ENCODE measurements at places on chromosomes 12 and 14. TPM values are rescaled to one million over a fixed set of nuclear protein-coding genes. Genes with fewer than 3 reads are reported as not detected.

- peaks cover 25% of the 10 kb centered on the region for H3K36me3 ChIP-seq
- no peaks in the 10 kb centered on the region for H3K27me3 ChIP-seq
- H3K4me3 ChIP-seq, result no peak overlapping the region
- peaks cover 13% of the 10 kb centered on the region for H3K4me1 ChIP-seq
These were observed 9.2 kb upstream of the GOLGA3 start for GRCh38 chr12:132837693-132838409.

GRCh38 chr14:22251090-22251489 is 337.9 kb downstream of the DAD1 start:
- no peaks in the 10 kb centered on the region for H3K27me3 ChIP-seq
- H3K4me1 ChIP-seq, result no peaks in the 10 kb centered on the region
- no peak overlapping the region for H3K27ac ChIP-seq
- H3K4me3 ChIP-seq, result no peak overlapping the region
- DNase-seq, result no peak

The CALM1 gene
- 928 TPM for total RNA-seq

DNA sequence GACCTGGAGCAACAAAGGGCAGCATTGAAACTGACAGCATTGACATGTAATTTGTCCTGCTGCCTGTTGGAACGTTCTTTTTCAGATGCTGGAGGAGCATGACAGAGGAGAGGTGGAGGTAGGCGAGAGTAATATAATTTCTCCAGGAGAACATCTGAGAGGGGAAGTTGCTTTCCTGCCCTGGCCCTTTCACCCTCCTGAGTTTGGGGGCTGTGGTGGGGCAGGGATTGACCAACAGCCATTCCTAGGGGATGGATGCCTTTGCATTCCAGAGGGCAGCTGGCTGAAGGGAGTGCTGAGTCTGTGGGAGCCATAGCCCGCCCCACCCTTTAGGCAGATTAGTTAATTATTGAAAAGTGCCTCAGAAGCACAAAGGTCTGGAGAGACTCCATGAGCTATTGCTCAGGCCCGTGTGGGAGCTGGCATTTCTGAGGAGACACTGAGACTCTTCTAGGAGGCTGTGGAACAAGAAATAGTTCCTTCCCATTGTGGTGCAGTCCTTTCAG is 73.5 kb downstream of the ARF6 start:
- H3K4me1 ChIP-seq, result peaks cover 16% of the 10 kb centered on the region
- DNase-seq, result no peak
- no peak overlapping the region for H3K4me3 ChIP-seq
- H3K27me3 ChIP-seq, result no peaks in the 10 kb centered on the region
- no peaks in the 10 kb centered on the region for H3K36me3 ChIP-seq
- H3K27ac ChIP-seq, result no peak overlapping the region

The MYF5 gene
- not detected for total RNA-seq

DNA sequence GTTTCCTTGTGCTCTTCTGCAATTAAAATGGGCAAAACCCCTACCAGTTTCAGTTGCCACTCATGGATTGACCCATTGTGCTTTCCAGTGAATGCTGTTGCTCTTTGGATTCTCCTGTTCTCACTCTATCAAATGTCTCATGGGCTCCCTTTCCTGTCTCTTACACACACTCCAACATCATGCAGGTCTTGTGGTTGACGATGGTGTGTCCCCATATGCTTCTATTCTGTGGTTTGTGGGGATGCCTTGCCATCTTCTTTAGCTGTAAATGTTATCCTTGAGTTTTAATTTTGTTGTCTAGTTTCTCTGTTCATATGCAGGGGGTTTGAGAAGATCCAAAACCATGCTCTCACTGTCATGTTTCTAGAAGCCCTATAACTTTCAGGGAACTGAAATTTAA is 31.9 kb upstream of the FBXO34 start:
- no peaks in the 10 kb centered on the region for H3K4me1 ChIP-seq
- H3K36me3 ChIP-seq, result no peaks in the 10 kb centered on the region
- peaks cover 9% of the 10 kb centered on the region for H3K27me3 ChIP-seq
- no peak overlapping the region for H3K4me3 ChIP-seq
- no peak overlapping the region for H3K27ac ChIP-seq

The RAD51B gene
- 40.2 TPM for total RNA-seq

The DPY19L2 gene
- 0.84 TPM for total RNA-seq

DNA sequence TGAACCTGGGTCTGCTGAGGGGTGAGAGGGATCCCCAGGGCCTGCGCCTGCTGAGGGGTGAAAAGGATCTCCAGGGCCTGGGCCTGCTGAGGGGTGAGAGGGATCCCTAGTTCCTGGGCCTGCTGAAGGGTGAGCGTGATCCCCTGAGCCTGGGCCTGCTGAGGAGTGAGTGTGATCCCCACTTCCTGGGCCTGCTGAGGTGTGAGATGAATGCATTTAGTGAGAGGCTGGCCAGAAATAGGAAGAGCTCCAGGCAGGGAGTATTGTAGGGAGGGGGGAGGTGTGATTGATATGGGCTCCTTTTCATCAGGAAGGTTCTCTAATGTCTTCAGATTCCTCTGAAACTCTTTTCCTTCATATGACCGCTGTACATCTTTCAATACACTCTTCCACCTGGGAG is 43.0 kb downstream of the FAM186A start:
- DNase-seq, result no peak
- no peak overlapping the region for H3K27ac ChIP-seq
- no peaks in the 10 kb centered on the region for H3K36me3 ChIP-seq
- H3K4me3 ChIP-seq, result no peak overlapping the region
- H3K27me3 ChIP-seq, result no peaks in the 10 kb centered on the region

The LGR5 gene
- total RNA-seq, result not detected

DNA sequence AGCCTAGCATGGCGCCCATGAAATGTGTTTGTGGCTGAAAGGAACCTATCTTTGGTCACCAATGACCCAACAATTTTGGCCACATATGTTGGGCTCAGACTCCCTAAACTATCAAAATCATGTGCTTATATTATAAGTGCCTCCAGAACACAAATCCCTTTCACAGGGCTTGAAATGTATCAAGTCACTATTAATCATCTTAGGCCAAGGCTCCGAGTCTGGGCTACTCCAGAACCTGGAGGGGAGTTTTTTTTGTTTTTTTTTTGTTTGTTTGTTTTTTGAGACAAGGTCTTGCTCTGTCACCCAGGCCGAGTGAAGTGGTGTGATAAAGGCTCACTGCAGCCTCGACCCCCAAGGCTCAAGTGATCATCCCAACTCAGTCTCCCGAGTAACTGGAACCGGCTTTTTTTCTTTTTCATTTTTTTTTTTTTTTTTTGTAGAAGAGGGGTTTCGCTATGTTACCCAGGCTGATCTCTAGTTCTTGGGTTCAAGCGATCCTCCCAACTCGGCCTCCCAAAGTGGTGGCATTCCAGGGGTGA is 989 bp upstream of the DRAM1 start:
- no peaks in the 10 kb centered on the region for H3K27me3 ChIP-seq
- no peaks in the 10 kb centered on the region for H3K36me3 ChIP-seq
- H3K4me1 ChIP-seq, result peaks cover 7% of the 10 kb centered on the region
- peak overlapping the region; percentile 13 for H3K4me3 ChIP-seq
- H3K27ac ChIP-seq, result no peak overlapping the region

The AGAP2 gene
- total RNA-seq, result 60.3 TPM

Data from CD4-positive, CD25-positive, alpha-beta regulatory T cell (primary cell).